Fibroblast of mammary gland (primary cell): ENCODE measurements at places on chromosomes 11 and 22.

GRCh38 chr11:9269492-9270013, 4.4 kb upstream of the DENND5A start:
- DNase-seq: peak; percentile 32

DNA sequence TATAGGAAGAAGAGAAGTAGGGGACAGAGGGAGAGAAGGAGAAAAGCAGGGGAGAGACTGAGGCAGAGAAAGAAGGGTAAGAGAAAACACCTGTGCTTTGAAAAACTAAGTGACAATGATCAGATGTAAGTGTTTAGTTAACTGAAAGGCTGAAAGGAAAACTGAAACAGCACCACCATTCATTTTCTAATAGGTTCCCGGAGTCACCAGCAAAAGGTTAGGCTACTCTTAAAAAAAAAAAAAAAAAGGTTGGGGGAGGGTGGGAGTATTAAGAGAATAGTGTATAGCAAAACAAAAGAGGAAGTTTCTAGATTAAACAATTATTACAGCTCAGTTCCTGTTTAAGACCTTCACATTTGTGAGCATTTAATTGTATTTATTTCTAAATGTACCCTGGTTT, 113.8 kb downstream of the CADM1 start:
- no peak for DNase-seq

- no peak for DNase-seq
Observed at GRCh38 chr11:44539971-44540370, 25.5 kb upstream of the CD82 start.

GRCh38 chr11:113188371-113188834, 126.0 kb upstream of the TTC12 start:
- no peak for DNase-seq

DNA sequence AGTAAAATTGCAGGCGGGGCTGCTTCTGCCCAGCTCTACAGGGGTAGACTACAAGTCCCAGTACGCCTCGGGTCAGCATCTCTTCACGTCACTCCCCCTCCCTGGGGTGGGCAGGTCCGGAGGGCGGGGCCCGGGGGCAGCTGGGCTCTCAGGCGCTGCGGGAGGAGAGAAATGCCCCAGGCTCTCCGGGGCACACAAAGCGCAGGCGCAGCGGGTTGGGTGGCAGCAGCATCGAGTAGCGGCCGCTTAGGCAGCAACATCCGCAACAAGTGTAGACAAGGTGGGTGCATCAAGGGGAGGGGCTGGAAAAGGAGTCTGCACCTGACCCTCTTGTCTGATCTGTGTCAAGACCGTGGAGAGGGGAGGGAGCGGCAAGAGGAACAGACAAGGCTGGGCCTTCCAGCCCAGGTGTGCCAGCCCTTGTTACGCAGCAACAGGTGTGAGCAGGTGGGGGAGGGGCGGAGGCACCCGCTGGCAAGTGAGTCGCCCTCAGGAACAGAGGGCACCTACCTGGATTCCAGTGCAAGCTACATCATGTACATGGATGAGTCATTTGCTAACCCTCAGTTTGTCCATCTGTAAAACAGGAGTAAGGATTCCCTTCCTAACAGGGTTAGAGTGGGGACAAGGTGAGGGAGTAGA, 1.2 kb downstream of the PLEKHB1 start:
- peak; percentile 71 for DNase-seq

DNA sequence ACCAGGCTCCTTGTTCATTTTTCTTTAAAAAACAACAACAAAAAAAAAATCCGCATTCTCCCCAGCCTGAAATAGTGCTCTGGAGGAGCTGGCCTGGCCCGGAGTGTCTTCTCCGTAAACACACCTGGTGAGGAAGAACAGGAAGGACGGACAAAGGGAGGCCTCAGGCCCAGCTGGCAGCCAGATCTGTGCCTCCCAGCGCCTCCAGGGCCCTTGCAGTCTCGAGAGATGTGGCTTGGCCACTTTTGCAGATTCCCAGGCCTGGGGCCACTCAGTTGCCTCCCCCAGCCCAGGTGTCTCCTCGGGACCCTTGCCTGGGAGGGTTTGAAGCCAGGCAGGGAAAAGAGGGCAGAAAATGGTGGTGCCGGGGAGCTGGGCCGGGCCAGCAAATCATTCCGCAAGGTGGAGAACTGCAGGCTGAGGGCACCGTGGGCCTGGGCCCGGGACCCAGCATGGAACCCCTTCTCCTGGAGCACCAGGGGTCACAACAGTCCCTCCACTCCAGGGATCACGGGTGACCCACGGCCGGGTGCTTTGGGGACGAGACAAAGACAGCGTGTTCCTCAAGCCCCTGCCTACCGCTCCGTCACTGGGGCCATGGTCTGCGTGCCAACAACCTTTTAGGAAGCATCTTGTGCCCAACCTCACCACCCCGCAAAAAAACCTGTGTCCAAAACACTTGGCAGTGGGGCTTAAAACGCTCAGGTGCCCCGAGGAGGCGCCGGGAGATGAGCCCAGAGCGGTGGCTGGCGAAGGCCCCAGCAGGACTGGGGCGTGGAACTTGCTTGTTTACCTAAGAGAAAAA, 67.1 kb upstream of the WNT7B start:
- DNase-seq: peak; percentile 41

- DNase-seq: no peak
Observed at GRCh38 chr11:115535781-115536180, 31.6 kb upstream of the CADM1 start.

DNA sequence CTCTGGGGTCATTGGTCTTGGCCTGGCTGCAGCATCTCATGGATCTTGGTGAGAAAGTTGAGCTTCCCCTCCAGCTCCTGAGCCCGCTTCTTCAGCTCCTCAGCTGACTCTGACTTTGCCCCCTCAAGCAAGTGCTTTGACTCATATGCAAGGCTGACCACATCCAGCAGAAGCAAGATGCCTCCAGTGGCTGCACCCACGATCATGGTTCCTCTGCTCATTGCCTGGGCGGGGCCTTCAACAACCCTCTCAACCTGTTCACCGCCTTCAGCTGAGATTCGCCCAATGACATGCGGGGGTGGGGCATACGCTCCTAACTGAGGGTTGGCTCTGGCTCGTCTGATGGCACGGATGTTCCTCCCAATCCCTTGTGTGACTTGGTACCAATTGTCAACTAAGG, 11.9 kb downstream of the APOL2 start:
- DNase-seq: no peak

DNA sequence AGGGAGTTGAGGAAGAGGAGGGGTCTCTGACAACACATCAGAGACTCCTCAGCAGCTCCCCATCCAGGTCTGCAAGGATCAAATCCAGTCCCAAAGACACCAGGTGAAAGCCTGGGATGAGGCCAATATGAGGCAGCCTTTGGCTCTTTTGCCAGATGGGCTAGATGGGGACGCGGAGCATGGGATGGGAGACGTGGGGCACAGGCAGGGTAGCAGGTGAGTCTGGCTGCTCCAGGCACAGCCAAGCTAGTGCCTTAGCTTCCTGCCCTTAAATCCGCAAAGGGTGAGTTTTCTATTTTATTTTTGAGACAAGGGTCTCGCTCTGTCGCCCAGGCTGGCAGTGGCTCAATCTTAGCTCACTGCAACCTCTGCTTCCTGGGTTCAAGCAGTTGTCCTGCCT, 19.6 kb upstream of the DRICH1 start:
- no peak for DNase-seq

DNA sequence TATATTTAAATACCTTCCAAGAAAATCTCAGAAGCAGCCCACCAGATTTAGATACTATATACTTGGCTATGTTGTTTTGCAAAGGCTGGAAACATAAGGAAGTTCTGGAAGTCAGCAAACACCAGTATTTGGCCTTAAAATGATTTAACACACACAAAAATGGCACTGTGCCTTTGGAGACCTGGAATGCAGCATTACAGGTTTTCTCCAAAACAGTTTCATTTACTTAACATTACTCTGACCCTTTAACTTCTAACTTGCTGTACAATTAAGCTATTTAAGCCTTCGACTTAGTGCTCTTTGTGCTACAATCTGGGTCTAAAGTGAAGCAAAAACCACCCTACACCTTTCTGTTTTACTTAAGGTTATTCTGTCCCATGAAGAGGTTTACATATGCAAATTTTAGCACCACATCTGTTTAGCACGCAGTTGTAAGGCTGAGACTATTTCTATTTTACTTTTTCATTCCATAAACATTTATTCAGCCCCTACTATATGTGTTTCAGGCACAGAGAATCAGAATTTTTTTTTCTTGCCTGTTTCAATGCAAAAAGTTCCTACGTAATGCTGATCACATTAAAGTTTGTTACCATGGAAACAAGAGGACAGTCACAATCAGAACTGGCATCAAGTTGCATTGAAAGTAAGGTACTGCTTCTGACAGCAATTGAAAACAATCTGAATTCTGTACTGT, 70.3 kb downstream of the MAML2 start:
- peak; percentile 57 for DNase-seq

DNA sequence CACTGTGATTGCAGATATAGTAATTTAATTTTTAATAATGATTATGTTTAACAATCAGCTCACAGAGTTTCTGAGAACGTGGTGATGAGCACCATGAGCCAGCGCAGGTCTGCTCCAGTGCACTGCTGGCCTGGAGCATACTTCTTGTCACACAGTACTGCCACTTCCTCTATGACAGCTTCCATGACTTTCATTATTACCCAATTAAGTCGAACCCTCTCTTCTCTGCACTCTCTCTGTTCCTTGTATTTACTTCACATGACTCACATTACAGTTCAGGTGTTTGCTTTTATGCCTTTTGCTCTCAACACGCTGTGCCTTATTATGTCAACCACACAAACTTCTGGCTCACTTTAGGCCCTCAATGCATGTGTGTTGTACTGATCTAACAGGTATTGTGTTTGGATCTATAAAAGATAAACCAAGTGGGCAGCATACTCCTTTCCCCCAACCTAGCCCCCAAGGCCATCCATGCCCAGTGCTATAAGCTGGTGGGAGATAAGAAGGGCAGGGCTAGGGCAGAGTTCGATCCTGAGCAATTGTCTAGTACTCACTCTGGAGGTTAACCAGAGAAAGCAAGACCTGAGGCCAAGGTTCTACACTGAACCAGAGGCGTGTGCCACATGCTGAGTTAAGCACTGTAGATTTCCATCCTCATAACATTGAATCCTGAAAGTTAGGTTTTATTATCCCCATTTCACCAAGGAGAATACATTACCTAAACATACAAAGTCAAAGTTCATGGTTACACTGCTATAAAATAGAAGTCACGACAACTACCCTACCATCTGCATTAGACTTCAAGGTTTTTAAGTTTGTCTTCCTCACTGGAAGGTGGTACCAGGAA, 356.5 kb downstream of the INSC start:
- DNase-seq: no peak

DNA sequence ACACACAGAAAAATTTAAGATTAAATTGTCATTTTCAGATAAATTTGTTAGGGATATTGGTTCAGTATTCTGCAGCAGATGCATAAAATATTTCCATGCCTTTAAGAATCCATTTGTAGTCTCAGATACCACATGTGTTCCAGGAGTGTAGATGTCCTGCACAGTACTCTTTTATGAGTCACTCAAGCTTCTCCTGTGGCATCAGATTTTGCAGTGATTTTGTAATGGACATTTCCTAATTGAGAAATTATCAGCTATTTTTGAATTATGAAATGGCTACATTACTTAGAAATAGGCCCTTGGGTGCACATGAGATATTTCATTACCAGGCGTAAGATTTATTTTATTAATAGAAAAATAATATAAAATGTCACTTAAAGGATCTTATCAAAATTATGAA, 18.9 kb downstream of the MMP3 start:
- DNase-seq: peak; percentile 28

- no peak for DNase-seq
Observed at GRCh38 chr22:39446239-39446721, 10.5 kb upstream of the MGAT3 start.

DNA sequence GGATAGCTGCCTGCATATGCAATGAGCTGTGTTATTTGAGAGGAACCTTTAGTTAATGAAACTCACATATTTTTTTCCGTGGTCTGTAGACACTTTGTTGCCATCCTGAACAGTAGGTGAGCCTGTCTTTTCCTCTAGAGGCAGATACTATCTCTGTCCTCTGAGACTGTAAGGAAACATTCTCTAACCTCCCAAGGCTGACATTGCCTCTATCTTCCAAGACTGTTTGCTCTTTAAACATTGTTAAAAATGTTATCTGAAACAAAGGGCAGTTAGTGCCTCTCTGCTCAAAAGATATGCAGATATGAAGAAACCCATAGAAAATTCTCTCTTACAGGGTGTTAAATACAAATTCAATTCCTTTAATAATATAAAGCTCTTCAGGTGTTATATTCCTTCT, 963.8 kb upstream of the CNTN5 start:
- DNase-seq: no peak

- DNase-seq: peak; percentile 95
Observed at GRCh38 chr11:35166369-35167360, 27.7 kb downstream of the CD44 start.

GRCh38 chr11:91310085-91310484, 914.5 kb upstream of the FAT3 start:
- no peak for DNase-seq

DNA sequence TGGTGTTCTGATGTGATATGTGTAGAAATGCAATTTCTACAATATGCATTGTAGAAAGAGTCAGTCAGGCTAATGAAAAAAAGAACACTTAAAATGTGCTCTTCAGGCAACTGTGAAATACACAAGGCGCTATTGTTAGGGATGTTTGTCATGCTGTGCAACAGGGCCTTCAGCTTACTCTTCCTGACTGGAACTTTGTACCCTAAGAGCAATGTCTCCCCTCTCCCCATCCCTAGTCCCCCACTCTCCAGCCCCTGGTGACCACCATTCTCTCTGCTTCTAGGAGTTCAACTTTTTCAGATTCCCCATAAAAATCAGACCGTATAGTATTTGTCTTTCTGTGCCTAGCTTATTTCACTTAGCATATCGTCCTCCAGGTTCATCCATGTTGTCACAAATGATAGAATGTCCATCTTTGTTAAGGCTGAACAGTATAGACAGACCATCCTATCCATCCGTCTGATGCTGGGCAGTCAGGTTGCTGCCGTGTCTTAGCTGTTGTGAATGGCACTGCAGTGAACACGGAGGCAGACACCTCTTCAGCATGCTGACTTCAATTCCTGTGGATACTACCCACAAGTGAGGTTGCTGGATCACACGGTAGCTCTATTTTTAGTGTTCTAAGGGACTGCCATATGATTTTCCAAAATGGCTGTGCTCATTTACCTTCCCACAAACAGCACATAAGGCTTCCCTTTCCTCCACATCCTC, 10.7 kb downstream of the NDUFV1 start:
- no peak for DNase-seq

DNA sequence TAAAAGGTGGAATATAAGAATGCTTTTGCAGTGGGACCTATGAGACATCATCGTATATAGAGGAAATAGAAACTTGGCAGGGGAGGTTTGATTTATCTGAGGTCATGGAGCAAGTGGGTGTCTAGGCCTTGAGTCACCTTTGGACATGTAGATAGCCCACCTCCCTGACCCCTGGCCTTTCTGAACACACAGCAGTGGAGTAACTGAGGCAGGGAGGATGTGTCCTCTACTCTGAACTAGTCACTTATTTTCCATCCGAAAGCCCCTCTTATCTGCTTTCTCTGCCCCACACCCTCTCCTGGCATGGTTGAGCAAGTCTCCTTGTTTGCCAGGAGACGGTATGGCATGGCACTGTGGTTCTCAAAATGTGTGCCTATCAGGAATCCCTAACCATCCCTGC, 7.9 kb downstream of the CD82 start:
- peak; percentile 33 for DNase-seq

- DNase-seq: no peak
Observed at GRCh38 chr22:19937616-19938473, 3.7 kb upstream of the COMT start.

- DNase-seq: no peak
Observed at GRCh38 chr11:8041576-8041975, 39.4 kb upstream of the TUB start.
